Fibroblast of skin of right quadriceps (primary cell): ENCODE measurements at places on chromosomes 3 and 15.

DNA sequence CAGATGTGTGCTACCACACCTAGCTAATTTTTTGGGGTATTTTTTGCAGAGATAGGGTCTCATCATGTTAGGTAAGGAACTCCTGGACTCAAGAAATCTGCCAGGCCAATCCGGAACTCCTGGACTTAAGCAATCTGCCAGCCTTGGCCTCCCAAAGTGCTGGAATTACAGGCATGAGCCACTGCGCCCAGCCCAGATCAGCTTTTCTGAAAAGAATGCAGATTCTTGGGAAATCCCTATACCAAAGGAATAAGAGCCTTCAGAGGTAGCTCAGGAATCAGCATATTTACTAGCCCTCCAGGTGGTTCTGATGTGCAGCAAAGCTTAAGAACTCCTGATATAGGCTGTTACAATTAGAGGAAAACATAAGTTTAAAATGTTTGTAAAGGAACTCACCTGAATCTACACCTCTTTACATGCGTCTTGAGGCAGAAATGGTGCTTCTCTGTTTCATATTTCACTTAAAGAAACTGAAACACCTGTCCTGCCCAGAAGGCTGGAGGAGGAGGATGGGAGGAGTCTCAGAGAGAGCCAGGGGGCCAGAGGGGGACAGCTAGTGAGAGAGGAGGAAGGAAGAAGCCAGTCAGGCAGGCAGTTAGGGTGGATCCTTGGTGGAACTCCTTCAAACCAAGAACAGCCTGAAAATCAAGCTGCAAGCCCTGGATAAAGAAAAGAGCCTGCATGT, at the start of gene XCR1:
Gene XCR1, minus strand, starts transcription at position 463 of the 685 bp plus-strand sequence. CDS start 5,536 bp downstream, outside the sequence.
- DNase-seq, result no peak

DNA sequence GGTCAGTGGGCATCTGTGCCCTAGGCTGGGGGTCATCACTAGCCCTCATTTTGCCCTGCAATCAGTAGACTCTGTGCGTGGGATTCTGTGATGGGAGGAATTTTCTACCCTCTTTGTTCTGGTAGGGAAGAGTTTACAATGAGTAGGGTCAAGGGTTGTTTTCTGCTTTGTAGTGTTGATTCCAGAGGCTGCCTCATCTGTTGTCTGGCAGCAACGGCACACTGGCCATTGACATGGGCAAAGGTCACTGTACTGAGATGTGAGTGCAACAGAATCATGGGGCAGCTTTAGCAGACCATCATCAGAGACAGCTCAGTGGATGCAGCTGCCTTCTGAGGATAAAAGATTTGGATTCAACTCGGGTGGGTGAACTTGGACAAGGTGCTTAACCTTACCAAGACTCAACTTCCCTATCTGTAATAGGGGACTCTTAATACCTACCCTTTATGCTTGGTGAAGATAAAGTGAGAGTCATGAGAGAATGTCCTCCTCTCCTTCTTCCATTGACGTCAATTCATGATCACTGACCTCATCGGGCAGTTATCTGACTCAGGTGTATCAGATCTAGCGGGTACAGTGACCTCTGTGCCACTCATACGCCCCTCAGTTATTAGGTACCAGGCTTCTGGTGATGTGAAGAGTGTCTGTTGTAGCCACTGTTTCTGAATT, 127.5 kb downstream of the RPLP1 start:
- no peak for DNase-seq

- peak; percentile 71 for DNase-seq
Observed at GRCh38 chr3:23999012-23999641, 54.0 kb downstream of the NR1D2 start.

- no peak for DNase-seq
Observed at GRCh38 chr3:177852001-177852807, 654.9 kb upstream of the TBL1XR1 start.

GRCh38 chr3:144894576-144894975, 923.0 kb downstream of the DIPK2A start:
- DNase-seq, result no peak

DNA sequence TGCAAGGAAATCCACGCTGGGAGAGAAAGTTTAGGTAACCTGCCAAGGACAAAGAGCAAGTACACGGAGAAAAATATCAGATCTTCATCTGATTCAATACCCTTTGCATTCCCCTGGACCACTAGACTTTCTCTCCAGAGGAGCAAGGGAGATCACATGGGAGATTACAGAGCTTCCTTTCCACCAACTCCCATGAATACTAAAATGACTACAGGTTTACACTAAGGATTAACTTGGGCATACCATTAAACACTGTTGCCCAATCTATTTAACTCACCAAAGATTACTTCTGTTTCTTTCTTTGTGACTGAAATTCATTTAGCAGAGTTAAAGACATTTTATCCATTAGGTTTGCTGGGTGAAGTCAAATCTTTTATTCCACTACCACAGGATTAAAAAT, 71.2 kb downstream of the RYK start:
- no peak for DNase-seq

DNA sequence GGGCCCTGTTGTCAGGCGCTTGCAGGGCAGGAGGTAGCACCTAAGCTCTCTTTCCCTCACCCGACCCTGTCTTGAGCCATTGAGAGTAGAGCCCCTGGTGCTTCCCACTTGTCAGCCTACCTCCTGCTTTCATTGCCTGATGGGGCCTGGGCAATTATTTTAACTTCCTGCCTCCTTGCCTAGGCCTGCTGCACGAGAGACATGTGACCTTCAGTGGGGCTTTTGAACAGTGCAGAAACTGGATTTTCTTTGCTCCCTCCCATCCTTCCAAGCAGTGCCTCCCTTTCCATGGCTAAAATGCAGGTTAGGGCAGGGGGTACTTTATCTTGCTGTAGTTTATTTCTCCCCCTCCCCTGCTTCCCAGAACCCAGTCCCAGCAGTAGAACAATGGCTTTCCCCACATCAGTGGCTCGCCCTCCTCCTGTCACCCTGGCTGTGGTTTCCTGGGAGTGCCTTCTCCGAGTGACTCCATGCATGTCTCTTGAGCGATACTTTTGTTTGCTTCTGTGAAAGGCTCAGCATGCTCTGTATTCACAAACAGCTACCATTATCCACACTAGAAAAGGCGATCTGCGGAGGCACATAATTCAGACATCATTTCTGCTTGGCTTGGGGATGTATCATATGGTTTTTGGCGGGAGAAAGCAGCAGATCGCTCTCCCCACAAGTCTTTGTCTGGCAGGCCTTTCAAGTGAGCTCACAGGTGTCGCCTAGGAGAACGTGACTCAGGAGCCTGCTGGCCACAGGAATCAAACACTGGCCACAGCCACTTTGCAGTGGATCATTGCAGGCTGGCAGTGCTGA, 24.1 kb downstream of the PDIA5 start:
- no peak for DNase-seq

- DNase-seq, result no peak
Observed at GRCh38 chr3:122024800-122025199, 2.8 kb upstream of the ILDR1 start.

GRCh38 chr3:135017003-135017893, 222.2 kb downstream of the EPHB1 start:
- no peak for DNase-seq

DNA sequence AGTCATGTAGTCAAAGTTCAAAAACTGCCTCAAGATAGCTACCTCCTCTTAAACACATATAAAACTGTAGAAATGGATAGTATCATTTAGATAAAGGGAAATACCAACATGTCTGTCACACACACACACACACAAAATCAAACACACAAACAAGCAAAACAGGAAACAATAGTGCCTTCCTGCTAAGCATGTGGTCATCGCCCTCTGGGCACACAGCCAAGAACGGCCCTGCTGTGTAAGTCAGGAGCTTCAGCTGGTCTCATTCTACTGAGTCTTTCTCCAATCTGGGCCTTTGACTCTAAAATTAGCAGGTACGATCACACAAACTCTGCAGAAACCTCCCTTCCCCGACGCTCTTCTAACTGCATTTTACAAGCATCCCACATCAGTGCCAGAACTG, 272.2 kb upstream of the CHRNA7 start:
- DNase-seq, result peak; percentile 4

DNA sequence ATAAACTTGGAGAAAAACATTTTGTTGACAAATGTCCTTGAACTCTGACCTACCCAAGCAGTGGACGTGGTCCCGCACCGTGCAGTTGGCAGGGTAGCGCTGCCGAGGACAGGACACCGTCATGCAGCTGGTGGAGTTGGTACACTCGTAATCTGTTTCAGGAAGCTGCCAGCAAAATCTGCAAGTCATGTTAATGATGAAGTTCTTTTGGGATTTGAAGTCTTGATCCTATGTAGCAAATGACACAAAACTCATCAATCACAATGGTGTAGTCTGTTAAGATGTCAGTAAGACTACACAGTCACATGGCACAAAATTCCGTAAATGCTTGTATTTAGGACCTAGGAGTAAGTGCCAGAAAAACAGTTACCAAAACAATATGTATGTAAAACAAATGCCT, 5.5 kb downstream of the TM2D3 start:
- DNase-seq, result peak; percentile 45

- no peak for DNase-seq
Observed at GRCh38 chr15:74168711-74169126, 4.8 kb upstream of the ISLR start.

GRCh38 chr15:56242576-56243162, 1.0 kb downstream of the RFX7 start:
- DNase-seq, result no peak

- DNase-seq, result no peak
Observed at GRCh38 chr3:150825192-150825915, 62.4 kb upstream of the SIAH2 start.

- DNase-seq, result no peak
Observed at GRCh38 chr3:135231737-135232136, 436.7 kb downstream of the EPHB1 start.

- no peak for DNase-seq
Observed at GRCh38 chr15:74630284-74631086, 14.8 kb downstream of the CLK3 start.

GRCh38 chr3:81846988-81847387, 85.5 kb upstream of the GBE1 start:
- no peak for DNase-seq

GRCh38 chr3:14797731-14798130, 21.0 kb upstream of the FGD5 start:
- DNase-seq, result no peak

DNA sequence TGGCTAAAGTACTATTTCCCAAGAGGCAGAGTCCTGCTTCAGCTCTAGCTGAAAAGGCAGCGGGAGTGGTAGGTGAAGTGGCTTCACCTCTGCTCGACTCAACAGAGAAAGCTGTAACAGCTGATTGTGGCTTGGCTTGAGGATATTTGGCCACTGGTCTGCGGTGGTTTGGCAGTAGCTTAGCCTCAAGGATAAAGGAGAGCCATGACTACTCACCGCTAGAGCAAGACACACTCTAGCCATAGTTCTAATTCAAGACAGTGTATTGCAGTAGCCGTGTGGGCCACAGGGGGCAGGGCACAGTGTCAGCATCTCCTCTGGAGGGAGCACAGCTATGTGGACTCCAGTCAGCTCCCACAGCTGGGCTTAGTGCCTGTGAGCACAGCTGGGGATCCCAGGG, 23.5 kb downstream of the TPRG1 start:
- no peak for DNase-seq

DNA sequence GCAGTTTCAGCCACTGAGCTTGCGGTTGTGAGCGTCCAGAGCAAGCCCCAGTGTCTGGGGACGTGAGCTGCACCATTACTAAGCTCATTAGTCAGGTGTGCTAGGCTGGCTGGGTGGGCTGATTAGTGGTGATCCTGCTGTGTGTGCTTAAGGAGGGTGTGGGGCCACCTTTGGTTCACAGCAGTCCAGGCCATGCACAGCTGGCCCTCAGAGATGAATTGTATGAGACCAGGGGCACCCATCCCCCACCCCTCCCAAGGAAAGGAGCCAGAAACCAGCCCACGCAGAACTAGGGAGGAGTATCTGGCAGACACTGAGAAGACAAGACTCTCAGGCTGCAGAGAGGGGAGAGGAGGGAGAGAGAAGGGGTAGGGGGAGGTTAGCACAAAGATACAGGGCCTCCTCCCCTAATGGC, 3.8 kb downstream of the TYRO3 start:
- no peak for DNase-seq

DNA sequence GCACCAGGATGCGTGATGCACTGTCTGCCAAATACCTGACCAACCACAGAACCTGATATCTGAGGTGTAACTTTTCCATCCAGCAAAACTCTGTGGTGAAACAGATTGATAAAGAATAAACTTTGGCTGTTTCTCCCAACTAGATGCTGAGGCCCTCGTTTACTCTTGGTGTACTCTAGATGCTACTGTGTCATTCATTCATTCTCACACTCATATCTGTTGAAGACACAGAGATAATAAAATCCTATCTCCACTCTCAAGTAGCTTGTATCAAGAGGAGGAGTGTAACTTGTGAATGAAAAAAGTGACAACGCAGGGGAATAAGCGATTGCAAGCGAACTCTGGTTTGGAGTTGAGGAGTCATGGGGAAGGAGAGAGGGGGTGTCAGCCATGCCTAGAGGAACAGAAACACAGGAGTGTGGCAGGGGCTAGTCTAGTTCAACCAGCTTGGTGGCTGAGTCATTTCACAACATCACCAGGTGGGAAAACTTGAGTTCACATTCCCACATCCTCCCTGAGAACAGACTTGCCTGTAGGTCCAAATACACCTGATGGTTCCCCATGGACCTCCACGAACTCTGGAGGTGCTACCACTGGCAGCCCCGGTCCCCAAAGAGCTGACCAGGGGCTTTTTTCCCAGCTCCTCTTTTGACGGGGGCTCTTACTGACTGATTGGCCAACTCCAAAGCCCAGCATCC, 73.3 kb upstream of the SNRK start:
- DNase-seq, result no peak

DNA sequence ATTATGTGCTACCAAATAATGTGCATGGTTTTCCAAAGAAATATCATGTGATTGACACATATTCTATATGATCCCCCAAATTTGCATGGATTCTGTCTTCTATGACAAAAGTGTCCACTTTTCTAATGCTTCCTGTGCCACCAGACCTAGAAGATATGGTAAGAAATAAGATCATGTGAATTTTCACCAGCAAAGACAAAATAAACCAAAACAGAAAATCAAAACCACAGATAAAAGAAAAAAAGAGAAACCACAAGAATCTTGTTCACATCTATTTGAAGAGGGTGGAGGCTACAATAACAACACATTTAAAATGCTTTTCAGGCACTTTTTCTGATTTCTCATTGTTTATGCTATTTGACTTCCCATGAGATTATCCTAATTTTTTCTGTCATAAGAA, 303.4 kb downstream of the DIPK2A start:
- no peak for DNase-seq

GRCh38 chr15:57015897-57016296, 97.5 kb downstream of the TCF12 start:
- no peak for DNase-seq

GRCh38 chr3:171446801-171447578, 13.2 kb downstream of the TNIK start:
- peak; percentile 78 for DNase-seq
